ENCODE measurements at places on chromosomes 3 and 15.

DNA sequence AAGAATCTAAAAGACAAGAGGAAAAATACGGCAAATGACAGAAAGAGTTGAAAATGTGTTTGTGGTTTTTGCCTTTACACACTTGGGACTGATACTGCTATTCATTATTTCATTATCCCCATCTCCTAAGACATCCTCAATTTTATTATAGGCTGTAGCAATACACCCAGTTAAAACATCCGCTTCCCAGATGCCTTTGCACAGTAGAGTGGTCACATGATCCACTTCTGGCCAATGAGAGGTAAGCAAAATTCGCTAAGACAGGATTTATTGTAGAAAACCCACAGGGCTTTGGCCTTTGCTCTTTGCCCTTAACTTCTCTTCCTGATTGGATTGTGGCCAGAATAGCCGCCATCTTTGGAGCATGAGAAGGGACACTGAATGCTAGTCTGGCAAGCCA lies 53.2 kb upstream of the BOC start:
- DNase-seq, result no peak

GRCh38 chr3:126546549-126547239 lies 12.0 kb downstream of the C3orf22 start:
- DNase-seq, result no peak

DNA sequence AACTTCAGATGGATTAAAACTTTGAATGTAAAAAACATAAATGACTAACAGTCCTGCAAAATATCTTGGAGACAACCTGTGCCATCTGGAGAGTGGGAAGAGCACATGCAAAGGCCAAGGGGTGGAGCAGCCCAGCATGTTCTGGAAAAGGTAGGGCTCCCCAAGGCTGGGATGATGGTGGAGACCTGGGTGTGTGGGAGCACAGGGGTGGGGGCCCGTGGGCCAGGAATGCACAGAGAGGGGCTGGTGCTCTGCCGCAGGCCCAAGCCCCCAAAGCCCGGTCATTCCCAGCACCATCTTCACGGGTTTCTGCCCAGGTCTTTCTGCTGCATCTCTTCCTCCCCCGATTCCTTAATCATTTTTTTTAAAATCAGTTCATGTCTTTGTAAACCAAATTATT lies 9.7 kb upstream of the GATA2 start:
- no peak for DNase-seq

- DNase-seq, result peak; percentile 40
These were observed 54.6 kb downstream of the RBMS3 start for GRCh38 chr3:29335438-29335837.

DNA sequence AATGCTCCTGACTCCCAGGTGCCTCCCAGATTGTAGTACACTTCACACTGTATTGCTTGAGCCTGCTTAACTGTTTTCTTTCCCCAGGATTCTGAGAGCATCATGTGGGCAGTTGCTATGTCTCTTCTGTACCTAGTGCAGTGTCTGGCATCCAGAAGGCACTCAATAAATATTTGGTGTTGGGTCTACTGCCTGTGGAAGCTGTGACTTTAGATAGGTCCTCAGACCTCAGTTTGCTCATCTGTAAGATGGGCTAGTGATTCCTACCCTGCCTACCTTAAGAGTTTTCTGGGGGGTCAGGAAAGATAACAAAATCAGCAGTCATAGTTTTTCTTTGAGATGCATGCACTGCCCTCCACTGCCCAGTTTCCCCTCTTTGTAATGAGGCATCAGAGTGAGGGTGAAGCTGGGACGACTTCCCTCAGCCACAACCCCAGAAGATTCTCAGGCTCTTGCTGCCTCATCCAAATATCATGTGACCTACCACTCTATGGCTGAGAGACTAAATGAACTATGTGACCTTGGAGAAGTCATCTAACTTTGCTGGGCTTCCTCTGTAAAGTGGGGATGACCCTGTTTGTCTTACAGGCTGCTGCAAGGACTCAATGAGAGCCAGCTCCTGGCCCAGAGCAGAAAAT lies 50.4 kb downstream of the ATP2B2 start:
- no peak for DNase-seq

DNA sequence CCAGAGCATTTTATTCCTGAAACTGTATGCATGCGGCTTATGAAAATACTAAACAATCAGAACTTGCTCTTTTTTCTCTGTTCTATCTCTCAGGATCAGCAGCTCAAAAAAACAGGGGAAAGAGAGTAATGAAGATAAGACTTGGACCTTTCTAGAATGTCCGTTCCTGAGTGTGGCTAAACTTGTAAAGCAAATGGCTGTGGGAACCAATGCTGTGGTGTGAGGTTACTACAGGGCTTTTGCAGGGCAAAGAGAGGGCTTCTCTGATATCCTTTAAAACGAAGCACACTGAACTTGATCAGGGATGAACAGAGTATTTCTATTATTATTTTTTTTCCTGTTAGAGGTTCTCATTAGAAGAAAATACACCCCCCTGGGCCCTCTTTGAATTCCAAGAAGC lies 223.4 kb downstream of the THRB start:
- DNase-seq, result no peak

DNA sequence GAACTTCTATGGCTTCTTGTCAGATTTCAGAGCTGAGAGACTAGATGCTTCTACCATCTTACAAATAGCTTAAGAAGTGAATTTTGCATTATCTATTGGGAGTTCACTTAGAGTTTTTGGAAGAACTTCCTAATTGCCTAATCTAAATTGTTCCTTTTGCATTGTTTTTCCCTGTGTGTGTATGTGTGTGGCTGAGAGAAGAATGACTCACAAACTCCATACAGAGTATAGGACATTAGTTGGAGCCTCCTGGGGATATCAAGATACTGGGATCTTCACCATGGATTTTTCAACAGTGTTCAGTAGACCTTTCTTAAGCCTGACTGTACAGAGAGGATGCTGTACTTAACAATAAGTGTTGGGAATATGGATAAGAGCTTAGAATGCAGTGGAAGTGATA lies 10.9 kb downstream of the TLNRD1 start:
- DNase-seq, result no peak

GRCh38 chr15:68232449-68232848 lies 2.9 kb upstream of the CLN6 start:
- DNase-seq, result no peak

GRCh38 chr15:101100593-101101442 lies 151.0 kb downstream of the CHSY1 start:
- DNase-seq, result no peak
